ENCODE measurements at places on chromosomes 13 and 19.
A peak's percentile ranks its signal among the peaks of the same experiment; 100 is the strongest.

DNA sequence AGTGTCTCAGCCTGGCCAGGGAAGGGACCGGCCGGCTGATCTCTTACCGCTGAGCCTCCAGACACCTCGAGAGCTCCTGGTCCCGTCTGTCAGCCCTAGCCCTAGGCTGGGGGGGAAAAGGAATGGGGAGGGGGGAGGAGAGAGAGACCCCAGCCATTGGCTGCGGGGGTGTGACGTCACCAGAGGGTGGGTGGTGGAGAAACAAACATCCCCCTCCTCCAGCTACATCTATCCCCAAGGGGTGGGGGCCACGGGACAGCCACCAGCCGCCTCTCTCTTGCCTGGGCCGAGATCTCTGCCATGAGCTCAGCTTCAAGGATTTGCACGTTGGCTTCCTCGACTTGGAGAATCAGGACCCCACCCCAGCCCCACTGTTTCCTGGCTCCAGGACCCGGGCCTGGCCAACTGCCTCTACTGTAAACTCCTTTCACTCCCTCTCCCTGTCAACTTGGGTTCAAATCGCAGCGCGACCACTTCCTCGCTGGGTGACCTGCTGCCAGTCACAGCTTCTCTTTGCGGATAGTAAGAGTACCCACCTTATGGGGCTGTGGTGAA lies at the start of gene PRX:
Gene PRX, minus strand, starts transcription at position 88 of the 555 bp plus-strand sequence. CDS start 5,446 bp downstream, outside the sequence.
- DNase-seq = no peak

GRCh38 chr13:20869540-20869939 lies 33.0 kb downstream of the XPO4 start:
- DNase-seq = no peak

GRCh38 chr19:639253-640160 lies at the start of gene FGF22:
TSS of gene FGF22 (plus strand) at chr19:639879. CDS start at chr19:639926, 47 bp downstream.
- peak; percentile 95 for DNase-seq

GRCh38 chr13:45242070-45242469 lies 41.2 kb upstream of the KCTD4 start:
- DNase-seq = no peak

GRCh38 chr13:35855531-35856019 lies 275.6 kb downstream of the DCLK1 start:
- no peak for DNase-seq

Data from stimulated activated CD4-positive, alpha-beta T cell treated with anti-CD3 and anti-CD28 coated beads, Interleukin-4, amount 100 ng/mL, for 24 hours (primary cell).